ENCODE measurements at places on chromosomes 6 and 20.

- DNase-seq = no peak
These were observed 354.0 kb downstream of the ESR1 start for GRCh38 chr6:152161501-152161900.

DNA sequence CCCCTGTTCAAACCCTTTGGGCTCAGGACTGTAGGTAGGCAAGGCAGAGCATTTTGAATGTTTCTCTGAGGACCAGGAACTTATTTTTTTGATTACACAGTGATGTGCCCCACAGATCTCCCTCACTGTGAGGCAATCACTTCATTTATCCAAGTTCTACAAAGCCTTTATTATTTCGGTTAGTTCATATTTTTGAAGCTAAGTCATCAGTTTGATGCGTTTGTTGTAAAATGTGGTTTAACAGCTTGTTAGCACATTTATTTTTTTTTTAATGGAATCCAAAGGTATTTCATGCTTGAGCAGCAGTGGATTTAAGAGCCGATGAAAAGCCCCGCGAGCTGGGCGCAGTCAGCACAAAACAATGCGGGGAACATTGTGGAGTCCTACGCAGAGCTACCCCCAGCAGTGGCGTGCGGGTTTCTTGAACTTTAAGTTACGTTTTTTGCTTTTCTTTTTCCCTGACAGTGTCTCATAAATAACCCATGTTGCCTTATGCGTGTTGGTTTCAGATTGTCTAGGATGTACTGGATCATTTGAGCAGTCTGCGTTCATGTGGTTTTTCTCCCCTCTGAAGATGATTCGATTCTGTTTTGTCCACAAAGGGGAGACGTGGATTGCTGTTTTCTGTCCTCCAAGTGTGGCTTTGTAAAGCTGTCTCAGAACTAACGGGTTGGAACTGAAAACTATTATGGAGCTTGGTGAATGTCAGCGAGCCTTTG is 233.6 kb upstream of the BMP2 start:
- no peak for DNase-seq

GRCh38 chr20:50353289-50353961 is 156.8 kb upstream of the PTPN1 start:
- DNase-seq = no peak

DNA sequence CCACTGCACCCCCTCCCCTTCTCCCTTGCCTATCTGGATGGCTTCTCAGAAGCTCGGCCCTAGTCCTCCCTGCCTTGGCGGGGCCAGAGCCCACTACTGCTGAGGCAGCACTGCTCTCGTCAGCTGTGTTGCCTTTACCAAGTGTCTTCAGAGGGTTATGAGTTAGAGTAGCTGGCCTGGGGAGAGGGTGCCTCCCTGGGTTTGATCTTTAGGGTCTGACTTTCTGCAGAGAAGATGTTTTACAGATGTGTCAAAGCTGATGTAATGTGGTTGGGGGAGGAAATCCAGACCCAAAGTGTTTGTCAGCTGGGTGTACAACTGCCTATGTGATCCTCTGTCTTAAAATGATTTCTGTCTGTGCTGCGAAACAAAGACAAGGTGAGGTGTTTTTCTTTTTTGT is 30.4 kb upstream of the PI16 start:
- no peak for DNase-seq

GRCh38 chr6:160356074-160356744 is 8.0 kb downstream of the SLC22A3 start:
- DNase-seq = no peak

- DNase-seq = no peak
These were observed 85.6 kb upstream of the CARMIL1 start for GRCh38 chr6:25193460-25194171.

- DNase-seq = no peak
These were observed 24.9 kb downstream of the GTPBP2 start for GRCh38 chr6:43604174-43604573.

GRCh38 chr6:43639984-43640800 is 4.6 kb downstream of the MAD2L1BP start:
- DNase-seq = no peak

DNA sequence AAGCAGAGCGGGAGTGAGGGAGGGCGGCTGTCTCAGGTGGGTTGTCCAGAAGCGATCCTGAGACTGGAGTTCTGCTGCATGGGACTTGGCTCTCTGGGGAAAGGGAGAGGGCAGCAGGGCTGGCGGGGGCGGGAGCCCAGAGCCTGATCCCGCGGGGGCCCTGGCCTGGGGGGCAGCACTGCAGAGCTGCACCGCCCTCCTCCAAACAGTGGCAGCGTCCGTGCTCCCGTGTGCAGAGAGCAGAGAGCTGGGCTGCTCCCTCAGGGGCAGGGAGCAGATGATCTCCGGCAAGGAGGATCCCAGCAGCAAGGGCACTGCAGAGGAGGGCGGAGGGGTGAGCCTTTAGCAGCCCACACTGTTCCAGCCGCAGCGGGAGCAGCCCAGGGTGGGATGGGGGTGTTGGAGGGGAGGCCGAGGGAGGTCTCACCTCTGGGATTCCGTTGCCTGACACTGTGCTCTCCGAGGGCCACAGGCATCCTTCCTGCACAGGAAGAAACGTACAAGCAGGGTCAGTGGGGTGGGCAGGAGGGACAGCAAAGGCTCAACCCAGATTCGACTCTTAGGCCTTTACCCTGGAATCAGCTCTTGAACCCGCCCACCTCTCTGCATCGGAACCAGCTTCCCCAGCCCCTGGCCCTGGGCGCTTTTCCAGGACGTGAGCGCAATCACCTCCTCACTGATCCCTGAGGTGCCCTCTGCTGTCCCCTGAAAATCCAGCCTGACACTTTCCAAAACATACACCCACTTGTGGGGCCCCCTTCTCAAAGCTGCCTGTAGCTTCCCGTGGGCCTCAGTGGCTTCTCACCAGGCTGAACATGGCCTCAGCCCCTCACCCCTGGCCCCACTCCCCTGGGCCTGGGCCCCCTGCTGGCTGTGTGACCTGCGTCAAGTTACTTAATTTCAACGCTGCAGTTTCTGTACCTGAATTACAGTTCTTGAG is 32.6 kb upstream of the ZBP1 start:
- DNase-seq = peak; percentile 7

- no peak for DNase-seq
These were observed 19.5 kb upstream of the SIRT5 start for GRCh38 chr6:13554929-13555333.

DNA sequence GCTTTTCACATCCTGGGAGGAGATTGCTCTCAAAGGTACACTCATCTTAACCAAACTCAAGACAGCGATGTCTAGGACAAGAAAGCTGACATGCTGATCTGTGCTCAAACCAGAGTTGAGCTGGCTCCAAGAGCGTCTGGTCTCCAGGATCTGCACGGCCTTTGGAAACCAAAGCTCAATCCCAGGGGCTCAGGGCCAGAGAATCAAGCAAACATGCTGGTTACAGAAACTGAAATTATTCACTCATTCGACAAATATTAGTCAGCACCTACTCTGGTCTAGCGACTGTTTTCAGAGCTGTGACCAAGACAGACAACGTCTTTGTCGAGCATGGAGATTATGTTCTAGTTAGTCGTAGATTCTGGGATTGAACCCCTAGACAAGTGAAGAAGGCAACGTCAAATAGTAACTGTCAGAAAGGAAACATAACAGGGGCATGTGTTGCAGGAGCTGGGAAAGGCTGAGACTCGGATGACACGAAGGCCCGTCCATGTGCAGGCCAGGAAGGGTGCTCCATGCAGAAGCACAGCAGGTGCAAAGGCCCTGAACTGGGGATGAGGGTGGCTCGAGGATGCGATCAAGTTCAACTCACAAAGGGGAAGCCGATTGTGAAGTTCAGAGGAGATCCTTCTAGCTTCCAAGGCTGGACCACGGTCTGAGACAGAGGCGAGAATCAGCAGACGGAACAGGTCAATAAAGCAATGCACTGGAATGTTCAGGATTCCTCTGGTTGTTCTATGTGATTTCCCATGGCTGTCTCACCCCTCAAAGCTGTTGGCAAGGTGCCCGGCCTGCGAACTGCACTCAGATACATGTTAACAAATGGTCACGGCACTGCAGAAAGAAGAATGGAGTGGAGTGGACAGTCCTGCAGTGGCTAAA is 12.5 kb upstream of the PCK1 start:
- no peak for DNase-seq

DNA sequence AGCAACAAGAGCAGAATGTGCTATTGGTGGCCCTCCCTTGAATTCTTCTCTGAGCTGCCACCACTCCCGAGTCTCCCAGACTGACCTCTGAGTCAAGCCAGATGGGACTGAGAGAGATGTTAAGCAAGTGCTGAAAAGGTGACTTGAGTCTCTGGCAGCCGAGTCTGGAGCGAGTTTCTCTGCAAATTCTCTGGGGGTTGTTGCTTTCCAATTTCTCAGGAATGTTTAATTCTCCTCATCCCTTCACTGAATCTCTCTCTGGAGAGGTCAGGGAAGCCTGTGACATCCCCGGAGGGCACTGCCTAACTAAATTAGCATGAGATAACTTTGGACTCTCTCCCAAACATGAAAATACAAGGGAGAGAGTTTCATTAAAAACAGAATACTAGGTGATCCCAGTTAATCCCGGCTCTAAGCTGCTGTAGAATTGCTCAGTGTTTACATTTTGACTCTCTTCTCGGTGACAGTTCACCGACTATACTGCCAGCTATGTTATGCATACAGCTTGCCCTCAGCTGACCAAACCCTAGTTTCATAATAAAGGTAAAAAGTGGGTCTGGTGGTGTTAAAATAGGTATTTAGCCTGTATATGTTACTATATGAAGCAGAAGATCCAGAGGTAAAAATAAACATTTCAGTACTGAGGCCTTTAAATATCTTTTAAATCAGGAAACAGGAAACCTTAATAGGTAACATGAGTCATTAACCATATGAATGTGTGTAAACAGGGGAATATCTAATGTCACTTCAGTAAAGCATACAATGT is 157.9 kb downstream of the FOXC1 start:
- DNase-seq = no peak

DNA sequence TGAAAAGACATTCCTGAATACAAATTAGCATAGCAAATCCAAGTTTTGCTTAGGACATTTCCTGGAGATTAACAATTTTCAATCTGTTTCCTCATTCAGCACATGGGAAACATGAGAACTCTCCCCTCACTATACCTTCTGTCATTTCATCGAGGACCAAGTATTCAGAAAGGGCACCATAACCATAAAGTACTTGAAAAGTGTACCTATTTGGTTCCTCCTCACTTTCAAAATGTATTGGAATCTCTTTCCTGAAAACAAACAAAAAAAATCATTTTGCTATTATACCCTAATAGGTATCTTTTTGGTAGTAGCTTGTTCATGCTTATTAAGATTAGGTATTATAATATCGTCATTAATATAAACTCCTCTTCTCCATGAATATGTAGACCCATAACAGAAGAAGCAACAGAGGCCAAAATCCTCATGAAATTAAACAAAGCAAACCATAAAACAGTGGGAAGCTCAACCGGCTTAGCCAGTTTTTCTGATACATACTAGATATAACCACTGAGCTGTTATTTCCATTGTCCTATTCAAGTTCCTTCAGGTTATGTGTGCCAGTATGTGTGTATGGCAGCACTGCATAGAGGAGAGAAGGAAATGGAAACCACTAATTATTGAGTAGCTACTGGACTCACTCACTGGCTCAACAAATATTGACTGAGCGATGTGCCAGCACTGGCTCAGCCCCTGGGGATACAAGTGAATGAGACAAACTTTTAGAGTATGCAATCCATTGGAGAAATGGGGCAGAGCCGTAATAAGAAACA is 274.0 kb downstream of the MAFB start:
- no peak for DNase-seq

DNA sequence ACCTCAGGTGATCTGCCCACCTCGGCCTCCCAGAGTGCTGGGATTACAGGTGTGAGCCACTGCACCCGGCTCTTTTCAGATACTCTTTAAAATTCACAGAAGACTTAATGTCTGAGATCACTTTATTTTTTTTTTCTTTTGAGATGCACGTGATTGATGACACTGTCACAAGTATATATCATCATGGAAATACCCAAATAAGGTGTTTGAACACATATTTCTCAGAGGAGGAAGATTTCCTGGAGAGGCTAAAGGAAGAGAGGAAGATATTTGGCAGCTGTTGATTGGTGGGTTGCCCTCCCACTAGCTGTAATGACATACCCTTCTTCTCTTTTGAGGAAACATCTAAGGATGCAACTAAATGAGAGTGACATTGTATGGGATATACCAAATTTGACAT is 225.9 kb upstream of the CITED2 start:
- no peak for DNase-seq

- no peak for DNase-seq
These were observed 502.1 kb upstream of the SOX4 start for GRCh38 chr6:21091411-21091810.

DNA sequence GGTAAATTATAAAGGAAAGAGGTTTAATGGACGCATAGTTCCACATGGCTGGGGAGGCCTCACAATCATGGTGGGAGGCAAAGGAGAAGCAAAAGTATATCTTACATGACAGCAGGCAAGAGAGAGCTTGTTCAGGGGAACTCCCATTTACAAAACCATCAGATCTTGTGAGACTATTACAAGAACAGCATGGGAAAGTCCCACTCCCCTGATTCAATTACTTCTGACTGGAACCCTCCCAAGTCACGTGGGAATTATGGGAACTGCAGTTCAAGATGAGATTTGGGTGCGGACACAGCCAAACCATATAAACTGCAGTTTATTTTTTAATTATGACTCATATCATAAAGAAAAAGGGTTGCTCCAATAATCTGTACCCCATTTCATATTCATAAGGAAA is 22.3 kb upstream of the HLA-DQA2 start:
- DNase-seq = no peak

- DNase-seq = no peak
These were observed 94.3 kb upstream of the OLIG3 start for GRCh38 chr6:137588472-137588871.

GRCh38 chr20:36472637-36473090 is 68.7 kb upstream of the MYL9 start:
- peak; percentile 58 for DNase-seq

DNA sequence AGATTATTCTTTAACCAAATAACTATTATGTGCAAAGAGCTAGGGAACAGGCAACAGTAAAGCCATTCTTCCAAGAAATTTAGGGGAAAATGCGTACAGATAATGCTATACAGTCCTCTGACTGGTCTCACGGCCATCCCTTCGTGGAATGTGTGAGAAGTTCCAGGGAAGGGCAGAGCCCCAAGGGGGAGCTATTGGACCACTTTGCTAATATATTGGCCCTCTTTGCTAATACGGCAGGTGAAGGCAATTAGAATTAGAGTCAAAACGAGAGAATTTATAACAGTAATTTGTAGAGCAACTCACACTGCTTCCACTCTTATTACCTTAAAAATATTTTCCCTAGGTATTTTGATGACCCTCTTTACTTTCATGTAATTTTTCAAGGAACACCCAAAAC is 140.4 kb downstream of the IMPG1 start:
- no peak for DNase-seq

GRCh38 chr20:36865076-36865860 is 10.7 kb upstream of the TLDC2 start:
- DNase-seq = no peak

DNA sequence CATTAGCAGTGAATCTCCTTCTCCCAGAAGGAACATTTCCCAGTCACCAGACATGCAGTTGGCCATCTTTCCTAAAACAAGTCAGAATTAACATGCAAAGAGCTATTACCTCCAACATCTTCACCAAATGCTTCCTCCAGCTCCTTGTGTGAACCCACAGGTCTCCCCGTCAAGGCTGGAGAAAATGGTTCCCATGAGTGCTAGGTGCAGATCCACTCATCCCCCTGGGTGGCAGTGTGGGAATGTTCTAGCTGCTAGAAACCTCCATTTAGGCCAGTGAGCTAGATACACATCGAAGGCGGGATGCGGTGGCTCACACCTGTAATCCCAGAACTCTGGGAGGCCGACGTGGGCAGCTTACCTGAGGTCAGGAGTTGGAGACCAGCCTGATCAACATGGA is 603.9 kb upstream of the SLC35B3 start:
- no peak for DNase-seq

- no peak for DNase-seq
These were observed 1.1 kb upstream of the SLC22A7 start for GRCh38 chr6:43296780-43297497.

- no peak for DNase-seq
These were observed 728.9 kb upstream of the GJE1 start for GRCh38 chr6:141403827-141404226.
